ENCODE measurements at places on chromosomes 1 and 21. TPM values are rescaled to one million over a fixed set of nuclear protein-coding genes. Genes with fewer than 3 reads are reported as not detected.

- no peaks in the 10 kb centered on the region for H3K36me3 ChIP-seq
- H3K4me3 ChIP-seq = no peak overlapping the region
- no peaks in the 10 kb centered on the region for H3K27me3 ChIP-seq
- no peak overlapping the region for H3K27ac ChIP-seq
Measured at GRCh38 chr1:160625725-160626498, 20.9 kb downstream of the SLAMF1 start.

TMPRSS15 gene
- not detected for total RNA-seq

DNA sequence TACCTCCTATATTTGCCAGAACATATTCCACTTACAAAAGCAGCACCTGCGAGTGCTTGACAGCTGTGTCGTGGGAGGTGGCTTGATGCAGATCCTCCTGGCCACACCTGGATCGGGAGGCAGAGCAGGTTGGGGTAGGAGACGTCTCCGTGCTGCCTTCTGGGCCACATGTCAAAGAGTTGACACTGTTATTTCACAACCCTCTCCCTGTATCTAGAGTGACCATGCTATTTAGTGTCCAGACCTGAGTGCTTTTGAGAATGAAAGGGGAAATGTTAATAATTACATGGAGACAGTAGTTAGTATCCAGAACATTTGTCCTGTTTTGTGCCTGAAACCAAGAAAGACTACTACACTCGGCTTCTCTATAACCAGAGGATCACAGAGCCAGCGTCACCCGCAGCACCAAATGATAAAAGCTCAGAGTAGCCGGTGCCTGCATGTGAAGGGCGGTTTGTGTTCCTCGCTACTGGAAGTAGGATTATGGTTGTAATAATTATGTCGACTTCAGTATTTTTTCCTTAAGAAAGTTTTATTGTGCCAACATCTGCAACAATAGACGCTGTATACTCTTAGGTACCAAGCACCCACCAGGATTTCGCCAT lies 77.1 kb downstream of the GALNT2 start:
- DNase-seq = no peak
- H3K4me3 ChIP-seq = no peak overlapping the region
- H3K27ac ChIP-seq = no peak overlapping the region
- no peaks in the 10 kb centered on the region for H3K36me3 ChIP-seq

AIRE gene
- not detected for total RNA-seq

VASH2 gene
- 1.0 TPM for total RNA-seq

- no peaks in the 10 kb centered on the region for H3K36me3 ChIP-seq
- no peaks in the 10 kb centered on the region for H3K27me3 ChIP-seq
- no peak overlapping the region for H3K27ac ChIP-seq
Measured at GRCh38 chr1:210764536-210764935, 369.4 kb downstream of the KCNH1 start.

DNA sequence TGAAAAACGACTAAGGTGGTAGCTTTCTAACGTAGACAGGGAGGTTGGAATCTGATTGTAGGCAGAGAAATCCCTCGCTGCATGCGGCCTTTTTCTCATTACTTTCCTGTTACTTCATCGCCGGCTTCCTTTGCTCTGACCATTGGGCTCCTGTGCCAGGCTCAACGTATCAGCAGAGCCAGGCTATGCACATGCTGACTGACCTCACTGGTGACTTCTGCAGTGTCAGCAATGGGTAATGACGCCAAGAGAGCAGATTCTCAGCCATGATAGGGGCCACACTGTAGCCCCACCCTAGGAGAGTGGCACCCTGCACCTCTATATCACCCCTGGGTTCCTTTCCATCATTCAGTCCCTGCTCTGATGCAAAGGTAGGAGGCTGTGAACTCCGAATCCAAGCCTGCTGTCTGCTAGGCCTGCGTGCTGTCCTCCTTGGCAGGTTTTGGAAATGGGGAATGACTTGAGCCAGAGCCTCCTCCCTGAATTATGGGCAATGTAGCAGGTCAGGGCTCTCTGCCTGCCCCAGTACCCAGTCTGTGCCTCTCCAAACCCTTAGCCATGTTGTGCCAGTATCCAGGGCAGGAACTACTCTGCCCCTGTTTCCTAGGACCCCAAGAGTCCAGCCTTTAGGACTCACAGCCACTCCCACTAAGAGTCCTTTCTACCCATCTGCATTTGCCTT lies 11.4 kb downstream of the PPFIA4 start:
- H3K27ac ChIP-seq = no peak overlapping the region
- H3K27me3 ChIP-seq = 0 out of 2 replicates have a peak, but pooled peaks cover 4% of the 10 kb centered on the region
- no peak for DNase-seq
- H3K4me1 ChIP-seq = peaks cover 7% of the 10 kb centered on the region
- H3K4me3 ChIP-seq = no peak overlapping the region
- no peaks in the 10 kb centered on the region for H3K36me3 ChIP-seq

GRCh38 chr1:60483509-60483908 lies 409.9 kb upstream of the C1orf87 start:
- no peak overlapping the region for H3K27ac ChIP-seq
- H3K4me1 ChIP-seq = no peaks in the 10 kb centered on the region
- no peaks in the 10 kb centered on the region for H3K36me3 ChIP-seq
- H3K4me3 ChIP-seq = no peak overlapping the region

DNAI4 gene
- total RNA-seq = 2.6 TPM

DNA sequence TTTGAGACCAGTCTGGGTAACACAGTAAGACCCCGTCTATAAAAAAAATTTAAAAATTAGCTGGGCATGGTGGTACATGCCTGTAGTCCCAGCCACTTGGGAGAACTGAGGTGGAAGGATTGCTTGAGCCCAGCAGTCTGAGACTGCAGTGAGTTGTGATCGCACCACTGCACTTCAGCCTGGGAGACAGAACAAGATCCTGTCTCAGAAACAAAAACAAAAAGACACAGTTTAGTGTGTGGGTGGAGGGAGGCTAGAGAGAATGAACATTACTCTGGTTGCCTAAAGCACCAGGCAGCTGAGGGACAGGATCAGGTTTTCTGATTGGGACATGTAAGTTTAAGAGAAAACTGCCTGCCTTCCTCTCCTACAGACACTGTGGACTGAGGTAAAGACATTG lies 42.3 kb downstream of the VAMP4 start:
- H3K4me3 ChIP-seq = no peak overlapping the region
- H3K4me1 ChIP-seq = no peaks in the 10 kb centered on the region
- H3K27ac ChIP-seq = no peak overlapping the region
- H3K36me3 ChIP-seq = no peaks in the 10 kb centered on the region
- no peak for DNase-seq
- no peaks in the 10 kb centered on the region for H3K27me3 ChIP-seq

CDK18 gene
- not detected for total RNA-seq

GRCh38 chr1:23525558-23526250 lies 5.3 kb downstream of the E2F2 start:
- H3K27ac ChIP-seq = no peak overlapping the region
- no peak overlapping the region for H3K4me3 ChIP-seq
- DNase-seq = no peak
- peaks cover 19% of the 10 kb centered on the region for H3K36me3 ChIP-seq

TEX38 gene
- total RNA-seq = not detected

SLC1A7 gene
- 4.5 TPM for total RNA-seq

LYPD8 gene
- total RNA-seq = not detected

FLVCR1 gene
- total RNA-seq = 18.8 TPM

PCNX2 gene
- total RNA-seq = 11.0 TPM

DNA sequence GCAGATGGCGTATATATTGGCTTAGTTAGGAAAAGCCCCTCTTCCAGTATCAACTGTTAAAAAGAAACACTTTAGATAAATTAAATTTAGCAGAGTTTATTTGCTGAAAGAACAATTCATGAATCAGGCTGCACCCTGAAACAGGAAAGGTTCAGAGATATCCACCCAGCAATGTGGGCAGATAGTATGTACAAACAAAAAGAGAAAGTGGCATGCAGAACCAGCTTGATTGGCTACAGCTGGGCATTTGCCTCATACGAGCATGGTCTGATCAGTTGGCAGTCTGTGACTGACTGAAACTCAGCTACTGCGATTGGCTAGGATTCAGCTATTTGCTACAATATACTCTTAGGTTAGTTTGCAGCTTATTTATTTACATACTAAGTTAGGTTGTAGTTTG lies 98.2 kb downstream of the ZC3H11B start:
- H3K27ac ChIP-seq = no peak overlapping the region
- no peaks in the 10 kb centered on the region for H3K27me3 ChIP-seq
- H3K36me3 ChIP-seq = no peaks in the 10 kb centered on the region
- H3K4me1 ChIP-seq = peaks cover 27% of the 10 kb centered on the region
- H3K4me3 ChIP-seq = no peak overlapping the region

- peak overlapping the region; percentile 79 for H3K4me3 ChIP-seq
- no peak overlapping the region for H3K27ac ChIP-seq
Measured at GRCh38 chr1:2231532-2232254, 3.6 kb downstream of the SKI start.

DNA sequence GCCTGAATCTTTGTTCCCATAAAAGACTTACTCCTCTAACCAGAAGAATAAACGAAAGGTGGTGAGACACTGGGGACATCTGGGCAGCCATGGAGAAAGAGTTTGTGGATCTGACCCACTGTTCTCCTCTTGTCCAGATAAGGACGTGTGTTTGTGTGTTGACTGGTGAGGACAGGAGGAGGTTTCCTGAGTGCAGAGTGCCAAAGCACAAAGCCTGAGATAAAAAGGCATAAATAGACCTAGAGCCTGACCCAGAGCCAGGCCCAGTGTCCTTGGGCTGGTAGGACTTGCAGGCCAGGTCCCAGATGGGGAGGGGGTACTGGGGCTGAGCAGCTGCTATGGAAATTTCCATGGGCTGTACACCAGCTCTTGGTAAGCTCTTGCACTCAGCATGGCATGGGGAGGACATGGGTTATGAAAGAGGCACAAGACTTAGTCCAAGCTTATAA lies 19.6 kb upstream of the COQ8A start:
- no peaks in the 10 kb centered on the region for H3K4me1 ChIP-seq
- H3K4me3 ChIP-seq = no peak overlapping the region
- no peaks in the 10 kb centered on the region for H3K36me3 ChIP-seq

DNA sequence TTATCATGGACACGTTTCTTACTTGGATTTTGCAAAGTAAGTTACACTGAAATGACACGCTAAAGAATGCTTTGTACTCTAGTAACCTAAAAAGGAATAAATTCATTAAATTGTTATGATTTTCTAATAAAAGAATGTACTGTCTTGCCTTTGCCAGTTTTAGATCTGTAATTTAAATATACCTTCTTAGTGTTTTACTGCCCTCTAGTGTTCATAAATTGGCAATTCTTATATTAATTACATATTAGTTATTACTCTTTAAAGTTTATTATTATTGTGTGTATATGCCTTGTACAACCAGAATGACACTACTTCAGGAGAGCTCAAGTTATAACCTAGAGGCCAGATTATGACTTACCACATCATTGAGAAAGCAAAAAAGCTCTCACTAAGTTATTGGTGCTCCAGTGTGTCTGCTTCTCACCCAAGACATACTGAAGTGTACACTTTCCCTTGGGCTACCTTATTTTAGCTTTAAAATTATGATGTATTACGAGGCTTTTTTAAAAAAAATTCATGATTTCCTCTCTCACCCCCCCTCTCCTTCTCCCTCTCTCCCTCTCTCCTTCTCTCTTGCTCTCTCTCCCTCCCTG lies 169.9 kb downstream of the HS2ST1 start:
- no peaks in the 10 kb centered on the region for H3K4me1 ChIP-seq
- no peak for DNase-seq
- no peaks in the 10 kb centered on the region for H3K27me3 ChIP-seq

RNF2 gene
- 8.1 TPM for total RNA-seq

DNA sequence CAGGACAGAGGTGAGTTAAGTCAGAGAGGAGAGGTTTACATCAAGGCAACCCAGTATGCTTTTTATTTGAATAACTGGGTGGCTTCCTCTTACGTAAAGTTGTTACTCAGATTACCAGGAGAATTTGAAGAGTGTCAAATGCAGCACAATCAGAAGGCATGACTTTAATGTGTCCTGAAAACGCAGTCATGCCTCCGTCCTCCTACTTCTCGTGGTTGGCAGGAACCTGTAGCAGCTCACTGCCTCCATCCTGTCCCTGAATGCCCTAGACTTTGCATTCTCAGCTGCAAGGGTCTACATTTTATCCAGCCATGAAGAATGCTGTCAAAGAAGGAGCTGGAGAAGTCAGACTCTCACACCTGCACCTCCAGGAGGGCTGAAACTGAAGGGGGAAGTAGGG lies 66.7 kb downstream of the MIS18A start:
- no peaks in the 10 kb centered on the region for H3K36me3 ChIP-seq
- no peak for DNase-seq
- no peak overlapping the region for H3K4me3 ChIP-seq
- no peaks in the 10 kb centered on the region for H3K4me1 ChIP-seq
- H3K27ac ChIP-seq = no peak overlapping the region
- no peaks in the 10 kb centered on the region for H3K27me3 ChIP-seq

DNA sequence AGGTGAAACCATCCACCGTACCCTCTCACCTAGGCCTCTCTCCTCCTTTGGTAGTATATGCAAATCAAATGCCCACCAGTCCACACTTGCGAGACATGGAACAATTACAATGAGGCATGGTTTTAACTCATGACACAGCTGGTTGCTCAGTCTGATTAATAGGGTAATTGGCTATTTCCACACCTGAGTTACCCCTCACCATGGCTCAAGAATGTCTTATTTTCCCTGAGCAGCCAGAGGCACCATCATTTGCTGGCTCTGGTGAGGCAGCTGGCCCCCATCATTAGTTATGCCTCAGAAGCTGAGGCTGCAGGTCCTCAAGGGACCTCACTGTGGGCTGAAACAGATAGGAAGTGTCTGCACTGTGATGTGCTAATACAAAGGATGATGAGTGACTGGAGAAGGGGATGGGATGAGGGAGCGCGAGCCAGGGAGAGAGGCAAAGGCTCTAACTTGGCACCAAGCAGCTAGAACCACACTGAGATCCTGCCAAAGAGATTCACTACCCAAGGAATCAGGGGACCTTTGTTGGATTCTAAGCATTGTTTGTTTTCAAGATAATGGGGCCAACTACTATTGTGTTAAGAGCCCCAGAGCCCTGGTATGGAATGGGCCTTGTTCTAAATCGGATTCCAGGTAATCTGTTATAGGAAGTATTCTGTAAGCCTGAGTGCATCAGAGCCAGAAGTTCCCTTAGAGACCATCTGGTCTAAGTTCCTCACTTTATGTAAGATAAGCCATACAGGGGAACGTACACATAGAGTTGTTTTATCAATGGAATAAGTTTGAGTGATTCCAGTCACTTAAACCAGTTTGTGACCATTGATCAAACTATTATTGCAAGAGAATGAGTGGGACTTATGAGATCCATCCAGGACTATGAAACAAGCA lies 80.0 kb upstream of the CNTN2 start:
- H3K36me3 ChIP-seq = no peaks in the 10 kb centered on the region
- peaks cover 33% of the 10 kb centered on the region for H3K27me3 ChIP-seq
- no peaks in the 10 kb centered on the region for H3K4me1 ChIP-seq
- no peak overlapping the region for H3K27ac ChIP-seq

- no peak overlapping the region for H3K27ac ChIP-seq
- no peaks in the 10 kb centered on the region for H3K36me3 ChIP-seq
- H3K27me3 ChIP-seq = no peaks in the 10 kb centered on the region
- H3K4me1 ChIP-seq = no peaks in the 10 kb centered on the region
- DNase-seq = no peak
- no peak overlapping the region for H3K4me3 ChIP-seq
Measured at GRCh38 chr1:48025076-48025475, 27.9 kb upstream of the TRABD2B start.
